ENCODE measurements at places on chromosomes 7 and 10.

DNA sequence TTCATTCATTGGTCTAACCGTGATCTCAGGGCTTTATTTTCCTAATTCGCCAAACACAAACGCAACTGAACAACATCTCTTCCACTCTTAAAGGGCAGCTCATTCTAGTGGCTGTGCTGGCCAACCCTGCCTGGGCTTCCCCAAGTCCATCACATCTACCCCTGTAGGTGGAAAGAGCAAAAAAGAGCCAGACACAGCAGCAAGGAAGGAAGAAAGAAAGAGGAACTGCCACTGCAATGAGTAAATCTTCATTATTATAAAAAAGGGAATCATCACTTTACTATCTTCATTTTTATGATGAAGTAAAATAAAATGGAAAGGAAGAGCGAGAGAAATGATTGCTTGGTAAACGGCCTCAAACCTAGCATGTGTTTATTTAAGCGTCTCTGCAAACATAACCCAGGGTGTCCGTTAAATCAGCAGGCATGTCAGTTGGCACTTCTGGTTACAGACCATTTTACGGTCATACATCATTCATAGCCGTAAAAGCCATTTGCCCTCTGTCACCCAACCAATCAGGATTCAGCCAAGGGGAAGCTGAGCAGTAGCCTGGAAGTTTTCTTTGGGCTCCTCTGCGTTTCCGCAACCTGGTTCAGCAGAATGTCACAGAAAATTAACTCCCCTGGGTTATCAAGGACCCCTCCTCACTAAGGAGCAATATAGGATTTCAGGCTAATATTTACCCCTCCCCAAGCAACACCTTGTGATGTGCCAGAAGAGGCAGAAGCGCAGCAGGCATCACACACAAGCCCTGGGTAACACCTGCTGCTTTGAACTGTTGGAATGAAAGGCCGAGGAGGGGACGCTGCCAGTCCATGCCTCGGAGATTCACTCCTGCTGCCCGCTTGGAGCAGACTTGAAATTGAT lies 234.0 kb downstream of the SNX10 start:
- DNase-seq, result no peak

DNA sequence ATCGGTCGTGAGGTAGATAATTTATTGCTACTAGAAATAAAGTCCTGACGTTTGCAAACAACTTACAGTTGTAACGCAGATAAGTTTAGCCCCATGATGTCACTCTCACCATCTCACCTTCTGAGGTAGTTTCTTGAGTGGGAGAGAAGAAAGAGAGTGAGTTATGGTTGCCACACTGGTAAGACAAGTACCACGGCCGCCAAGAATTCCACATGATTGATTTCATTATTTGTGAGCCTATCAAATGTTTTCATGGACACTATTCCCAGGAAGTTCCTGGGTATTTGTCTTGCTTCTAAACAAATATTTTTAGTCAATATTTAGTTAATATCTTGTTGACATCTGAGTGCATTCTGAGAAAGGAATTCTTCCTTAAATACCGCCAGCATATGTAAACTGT lies 339.4 kb upstream of the KIAA1217 start:
- DNase-seq, result no peak

- DNase-seq, result no peak
Measured at GRCh38 chr10:98349508-98349922, 65.5 kb downstream of the PYROXD2 start.

- DNase-seq, result no peak
Measured at GRCh38 chr10:78148216-78148960, 114.7 kb downstream of the RPS24 start.

GRCh38 chr7:45196374-45196773 lies 38.8 kb downstream of the RAMP3 start:
- DNase-seq, result no peak

DNA sequence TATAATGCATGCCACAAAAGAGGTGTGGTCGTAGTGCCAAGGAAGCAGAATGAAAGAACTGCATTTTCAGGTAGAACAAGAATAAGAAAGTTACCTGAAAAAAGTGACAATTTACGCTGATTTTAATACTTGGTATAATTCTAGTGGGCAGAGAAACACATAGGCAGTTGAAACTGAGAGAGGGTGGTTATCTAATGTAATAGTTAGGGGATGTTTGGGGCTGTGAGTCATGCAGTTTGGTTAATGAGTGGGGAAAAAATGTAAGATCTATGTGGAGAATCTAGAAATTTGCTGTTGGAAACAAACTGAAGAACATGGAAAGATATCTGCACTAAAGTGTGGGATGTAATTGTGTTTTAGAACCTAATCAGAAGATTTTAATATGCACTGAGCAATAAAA lies 33.7 kb downstream of the ZNF37A start:
- DNase-seq, result no peak

GRCh38 chr10:67839951-67840350 lies 2.0 kb upstream of the DNAJC12 start:
- DNase-seq, result peak; percentile 67

DNA sequence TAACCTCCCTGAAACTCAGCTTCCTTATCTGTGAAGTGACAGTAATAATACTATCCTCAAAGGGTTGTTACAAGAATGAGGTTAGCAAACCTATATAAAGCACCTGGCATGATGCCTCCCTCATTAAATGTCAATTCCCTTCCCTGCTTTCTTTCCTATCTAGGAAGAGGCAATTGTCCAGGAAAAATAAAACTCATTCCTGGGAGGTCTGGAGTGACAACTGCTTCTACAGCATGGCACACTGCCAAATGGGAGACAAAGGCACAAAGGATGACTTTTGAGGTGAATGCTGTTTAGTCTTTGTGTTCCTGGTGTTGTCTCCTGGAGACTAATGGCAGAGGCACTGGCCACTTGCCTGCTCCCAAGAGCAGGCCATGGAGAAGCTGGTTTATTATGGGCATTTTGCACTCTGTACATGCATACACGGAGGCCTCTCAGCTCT lies 32.2 kb upstream of the PDE1C start:
- no peak for DNase-seq

DNA sequence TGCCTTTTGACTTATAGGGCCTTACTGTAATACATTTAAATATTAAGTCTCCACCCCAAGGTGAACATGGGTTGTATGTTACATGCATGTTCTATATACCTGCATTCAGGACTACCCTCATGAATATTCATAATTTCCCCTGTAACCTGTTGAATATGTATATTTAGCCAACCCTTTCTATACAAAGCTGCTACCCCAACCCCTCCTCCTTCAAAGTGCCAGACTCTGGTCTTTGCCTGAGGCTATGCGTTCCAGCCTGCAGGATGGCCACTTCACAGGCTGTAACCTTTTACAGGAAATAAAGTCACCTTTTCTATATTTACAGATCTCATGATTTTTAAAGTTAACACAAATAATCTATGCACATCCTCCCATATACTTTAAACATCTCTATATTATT lies 10.1 kb upstream of the UNC5B start:
- DNase-seq, result no peak

DNA sequence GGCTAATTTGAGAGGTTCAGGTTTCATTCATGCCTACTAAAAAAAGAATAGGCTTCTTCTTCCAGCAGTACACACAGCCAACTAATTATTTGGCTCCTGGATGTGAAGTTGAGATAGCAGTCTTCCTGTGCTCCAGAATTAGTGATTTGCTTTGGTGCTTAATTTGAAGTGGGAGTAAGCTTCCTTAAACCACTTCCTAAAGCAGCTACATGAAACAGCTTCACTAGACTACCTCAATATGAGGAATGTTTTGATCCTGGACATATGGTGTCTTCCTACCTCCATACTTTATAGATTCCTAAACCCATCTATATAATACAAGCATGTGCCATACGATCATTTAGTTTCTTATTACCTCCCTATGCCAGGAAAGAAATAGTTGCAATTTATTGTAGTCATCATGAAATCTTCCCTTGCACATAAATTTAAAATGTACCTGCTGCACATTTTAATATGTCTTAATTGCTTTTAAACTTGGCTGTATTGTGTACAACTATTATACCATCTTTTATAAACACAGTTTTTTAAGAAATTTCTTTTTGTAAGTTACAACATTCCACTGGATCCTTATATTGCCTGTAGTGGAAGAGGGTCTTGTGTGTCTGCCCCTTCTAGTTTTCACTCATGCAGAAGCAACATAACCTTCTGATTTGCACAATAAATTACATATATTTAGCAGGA lies 8.6 kb downstream of the VIM start:
- no peak for DNase-seq

DNA sequence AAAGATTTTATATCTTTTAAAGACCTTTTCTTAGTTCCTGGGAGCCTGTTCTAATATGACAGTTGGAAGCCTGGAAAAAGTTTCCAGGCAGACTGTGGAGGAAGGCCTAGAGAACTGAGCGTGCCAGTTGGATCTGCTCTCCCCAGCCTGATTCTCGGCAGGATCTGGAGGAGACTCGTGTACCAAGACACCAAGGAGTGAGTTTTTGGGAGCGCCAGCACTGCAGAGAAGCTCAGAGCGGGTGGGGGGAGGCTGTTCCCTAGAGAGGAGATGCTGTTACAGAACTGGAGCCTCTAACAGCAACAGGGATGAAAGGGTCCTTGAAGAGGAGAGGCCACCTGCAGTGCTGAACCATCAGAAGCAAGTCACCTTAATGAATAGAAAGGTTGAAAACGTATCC lies 52.9 kb downstream of the LYZL2 start:
- DNase-seq, result no peak

GRCh38 chr7:53600296-53600695 lies 564.9 kb downstream of the POM121L12 start:
- DNase-seq, result peak; percentile 58

GRCh38 chr7:23016345-23017253 lies 2.7 kb upstream of the HYCC1 start:
- DNase-seq, result no peak

DNA sequence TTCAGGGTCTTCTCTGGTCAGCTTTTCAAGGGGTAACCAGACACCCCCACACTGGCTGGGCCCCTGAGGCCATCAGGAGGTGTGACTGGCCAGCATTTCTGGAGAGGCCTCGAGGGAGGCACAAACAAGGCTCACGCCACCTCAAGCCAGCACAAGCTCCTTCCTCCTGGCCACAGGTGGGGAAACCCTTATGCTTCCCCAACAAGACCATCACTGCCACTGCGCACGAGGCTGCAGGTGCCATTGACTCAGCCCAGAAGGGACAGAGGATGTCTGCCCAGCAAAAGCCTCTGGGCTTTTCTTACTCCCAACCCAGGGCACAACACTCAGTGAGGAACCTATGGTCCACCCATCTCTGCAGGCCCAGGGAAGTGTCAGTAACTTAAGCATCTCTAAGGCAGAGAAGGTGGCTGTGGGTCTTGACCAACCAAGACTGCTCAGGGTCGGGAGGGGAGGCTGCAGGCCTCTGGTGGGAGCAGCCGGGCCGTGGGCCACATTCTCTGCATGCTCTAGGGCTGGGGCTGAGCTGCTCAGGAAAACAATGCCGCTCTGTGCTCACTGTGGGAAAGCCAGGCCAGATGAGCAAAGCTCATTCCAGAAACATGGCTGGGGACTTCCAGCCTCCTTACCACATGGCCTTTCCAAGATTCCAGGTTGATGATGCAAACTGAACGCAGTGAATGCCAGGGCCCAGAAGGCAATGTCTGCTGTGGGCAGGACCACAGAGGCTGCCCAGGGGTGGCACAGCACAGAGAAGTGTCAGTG lies 24.2 kb upstream of the RASSF4 start:
- DNase-seq, result peak; percentile 52

GRCh38 chr10:117152668-117153067 lies 14.6 kb upstream of the VAX1 start:
- DNase-seq, result no peak

DNA sequence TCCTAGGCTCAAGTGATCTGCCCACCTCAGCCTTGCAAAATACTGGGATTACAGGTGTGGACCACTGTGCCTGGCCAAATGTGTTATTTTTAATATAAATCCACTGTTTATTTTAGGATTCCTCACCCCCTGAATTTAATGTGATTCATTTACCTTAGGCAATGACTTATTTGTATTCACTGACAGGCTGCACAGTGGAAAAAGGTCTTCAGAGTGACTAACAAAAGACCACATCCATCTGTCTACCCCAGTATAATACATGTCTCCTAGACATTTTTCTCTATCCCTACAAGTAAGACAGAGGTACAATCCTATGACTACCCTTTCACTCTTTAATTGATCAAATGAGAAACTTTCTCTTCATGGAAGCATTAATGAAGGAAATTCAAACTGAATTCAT lies 230.2 kb downstream of the AHR start:
- DNase-seq, result peak; percentile 38

DNA sequence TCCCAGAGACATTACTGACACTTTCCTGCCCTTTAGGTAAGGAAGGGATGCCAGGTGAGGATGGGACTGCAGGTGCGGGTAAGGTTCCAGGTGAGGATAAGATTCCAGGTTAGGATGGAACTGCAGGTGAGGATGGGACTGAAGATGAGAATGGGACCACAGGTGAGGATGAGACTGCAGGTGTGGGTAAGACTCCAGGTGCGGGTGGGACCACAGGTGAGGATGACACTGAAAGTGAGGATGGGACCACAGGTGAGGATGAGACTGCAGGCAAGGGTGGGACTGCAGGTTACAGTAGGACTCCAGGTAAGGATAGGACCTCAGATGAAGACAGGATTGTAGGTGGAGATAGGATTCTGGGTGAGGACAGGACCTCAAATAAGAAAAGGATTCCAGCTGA lies 322.3 kb downstream of the WDR37 start:
- no peak for DNase-seq

GRCh38 chr7:4733936-4734528 lies 41.4 kb upstream of the AP5Z1 start:
- no peak for DNase-seq

DNA sequence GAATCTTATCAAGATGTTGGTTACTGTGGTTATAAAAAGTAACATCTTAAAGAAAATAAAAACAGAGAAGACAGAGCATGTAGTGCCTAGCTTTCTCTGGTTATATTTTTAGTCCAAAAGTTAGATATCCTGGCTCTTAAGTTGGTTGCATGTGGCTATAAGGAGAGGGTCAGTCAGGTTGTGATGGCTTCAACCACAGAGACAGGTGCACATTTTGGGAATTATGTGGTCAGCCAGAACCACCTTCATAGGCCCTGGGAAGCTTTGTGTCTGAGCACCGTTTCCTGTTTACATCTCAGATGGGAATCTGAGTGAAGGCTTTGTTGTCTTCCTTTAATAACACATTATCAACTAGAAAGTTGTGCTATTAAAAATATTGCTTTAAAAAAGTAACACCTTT lies 265.1 kb upstream of the IGFBP3 start:
- DNase-seq, result no peak

- no peak for DNase-seq
Measured at GRCh38 chr10:34606890-34607289, 208.2 kb downstream of the PARD3 start.

GRCh38 chr10:73926152-73926764 lies 15.3 kb downstream of the PLAU start:
- no peak for DNase-seq

GRCh38 chr10:128275388-128276177 lies 149.4 kb upstream of the MKI67 start:
- no peak for DNase-seq

DNA sequence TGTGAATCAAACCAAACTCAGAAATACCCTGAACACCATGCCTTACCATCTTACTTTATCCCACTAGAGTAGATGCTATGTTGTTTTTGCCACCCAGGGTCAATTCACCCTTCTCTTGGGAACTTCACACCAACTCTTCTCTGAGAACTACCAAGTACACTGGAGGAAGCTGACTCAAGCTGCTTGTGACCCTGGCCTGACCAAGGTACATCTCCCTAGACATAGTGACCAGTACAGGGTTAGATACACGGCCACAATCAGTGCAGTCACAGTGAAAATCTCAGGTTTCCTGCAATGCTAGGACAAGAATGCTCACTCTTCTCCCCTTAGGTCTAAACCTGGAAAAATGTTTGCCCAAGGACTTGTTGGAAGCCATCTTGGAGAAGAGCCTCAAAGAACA lies 31.8 kb downstream of the EZH2 start:
- DNase-seq, result no peak

GRCh38 chr7:5854738-5855137 lies 25.9 kb upstream of the OCM start:
- no peak for DNase-seq
